CD4-positive, CD25-positive, alpha-beta regulatory T cell (primary cell): ENCODE measurements at places on chromosomes 3 and 15.
A peak's percentile ranks its signal among the peaks of the same experiment; 100 is the strongest.

- no peak overlapping the region for H3K4me3 ChIP-seq
- DNase-seq = no peak
- H3K4me1 ChIP-seq = no peaks in the 10 kb centered on the region
- H3K27ac ChIP-seq = no peak overlapping the region
These were observed 1141.6 kb downstream of the IGSF11 start for GRCh38 chr3:117893001-117893400.

GRCh38 chr3:181756645-181757297 is 45.0 kb downstream of the SOX2 start:
- no peaks in the 10 kb centered on the region for H3K4me1 ChIP-seq
- no peaks in the 10 kb centered on the region for H3K27me3 ChIP-seq
- H3K4me3 ChIP-seq = no peak overlapping the region
- no peak overlapping the region for H3K27ac ChIP-seq

DNA sequence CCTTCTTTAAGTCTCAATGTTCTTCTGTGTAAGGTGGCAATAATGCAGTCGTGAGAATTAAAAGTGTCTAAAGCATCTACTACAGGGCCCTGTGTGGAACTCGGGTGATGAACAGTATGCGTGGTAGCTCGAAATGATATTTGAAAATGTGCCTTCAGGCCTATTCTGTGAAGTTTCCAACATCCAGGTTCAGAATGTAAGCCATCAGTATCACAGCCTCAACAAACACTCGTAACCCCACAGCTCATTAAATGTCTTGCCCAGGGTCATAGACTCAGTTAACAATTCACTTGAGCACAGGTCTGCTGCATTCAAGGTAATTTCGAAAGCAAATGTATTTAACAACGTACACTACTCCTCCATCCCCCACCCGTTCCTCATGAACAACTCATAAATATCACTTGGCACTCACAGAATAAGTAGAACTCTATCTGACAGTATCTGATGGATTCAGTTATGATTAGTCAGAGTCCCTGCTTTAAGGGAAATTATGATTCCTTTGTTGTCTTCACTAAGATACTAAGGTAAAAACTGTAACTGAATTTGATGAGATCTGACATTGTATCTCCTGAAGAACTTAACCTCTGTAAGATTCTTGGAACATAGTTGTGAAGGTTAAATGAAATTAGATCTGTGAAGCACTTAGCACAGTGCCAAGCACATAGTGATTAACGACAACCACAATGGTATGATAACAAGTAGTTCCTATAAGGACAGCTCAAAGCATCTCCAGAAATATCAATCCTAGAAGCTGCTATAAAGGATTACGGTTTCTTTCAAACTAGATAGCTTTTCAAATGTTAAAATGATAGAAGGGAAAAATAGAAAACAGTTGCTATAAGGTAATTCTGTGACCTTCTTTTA is 642.3 kb downstream of the TBL1XR1 start:
- no peaks in the 10 kb centered on the region for H3K27me3 ChIP-seq
- no peaks in the 10 kb centered on the region for H3K36me3 ChIP-seq
- H3K27ac ChIP-seq = no peak overlapping the region
- no peaks in the 10 kb centered on the region for H3K4me1 ChIP-seq
- no peak overlapping the region for H3K4me3 ChIP-seq
- DNase-seq = no peak

DNA sequence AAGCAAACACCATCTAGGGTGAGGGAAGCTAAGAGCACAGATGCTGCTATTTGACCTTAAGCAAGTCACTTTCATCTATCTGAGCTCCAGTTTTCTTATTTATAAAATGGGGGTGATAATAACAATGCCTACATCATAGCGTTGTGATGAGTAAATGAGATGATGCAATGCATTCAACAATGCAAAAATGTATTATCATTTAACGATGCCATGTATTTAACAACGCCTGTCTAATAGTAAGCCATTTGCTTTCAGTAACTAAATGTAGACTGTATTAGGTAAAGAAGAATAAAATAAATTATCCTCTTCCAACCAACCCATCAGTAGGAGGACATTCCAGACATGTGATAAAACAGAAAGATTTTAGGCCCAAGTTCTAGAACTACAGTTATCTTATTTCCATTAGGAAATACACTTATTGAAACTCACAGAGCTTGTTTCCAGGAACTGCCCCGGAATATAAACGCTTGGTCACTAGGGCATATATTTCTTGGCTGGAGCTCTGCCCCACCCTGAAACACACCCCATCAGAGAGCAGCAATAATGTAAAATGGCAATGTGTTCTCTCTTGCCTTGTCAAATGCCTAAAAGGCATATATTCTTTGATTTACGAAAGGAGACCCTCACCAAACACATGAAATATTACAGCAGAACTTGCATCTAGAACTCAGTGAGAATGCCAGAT is 128.3 kb downstream of the LIPC start:
- no peaks in the 10 kb centered on the region for H3K27me3 ChIP-seq
- DNase-seq = no peak
- H3K36me3 ChIP-seq = no peaks in the 10 kb centered on the region
- H3K27ac ChIP-seq = no peak overlapping the region
- H3K4me3 ChIP-seq = no peak overlapping the region

- no peaks in the 10 kb centered on the region for H3K4me1 ChIP-seq
- DNase-seq = no peak
- no peak overlapping the region for H3K4me3 ChIP-seq
- no peaks in the 10 kb centered on the region for H3K27me3 ChIP-seq
- no peaks in the 10 kb centered on the region for H3K36me3 ChIP-seq
These were observed 256.2 kb upstream of the IL12A start for GRCh38 chr3:159732172-159733111.

DNA sequence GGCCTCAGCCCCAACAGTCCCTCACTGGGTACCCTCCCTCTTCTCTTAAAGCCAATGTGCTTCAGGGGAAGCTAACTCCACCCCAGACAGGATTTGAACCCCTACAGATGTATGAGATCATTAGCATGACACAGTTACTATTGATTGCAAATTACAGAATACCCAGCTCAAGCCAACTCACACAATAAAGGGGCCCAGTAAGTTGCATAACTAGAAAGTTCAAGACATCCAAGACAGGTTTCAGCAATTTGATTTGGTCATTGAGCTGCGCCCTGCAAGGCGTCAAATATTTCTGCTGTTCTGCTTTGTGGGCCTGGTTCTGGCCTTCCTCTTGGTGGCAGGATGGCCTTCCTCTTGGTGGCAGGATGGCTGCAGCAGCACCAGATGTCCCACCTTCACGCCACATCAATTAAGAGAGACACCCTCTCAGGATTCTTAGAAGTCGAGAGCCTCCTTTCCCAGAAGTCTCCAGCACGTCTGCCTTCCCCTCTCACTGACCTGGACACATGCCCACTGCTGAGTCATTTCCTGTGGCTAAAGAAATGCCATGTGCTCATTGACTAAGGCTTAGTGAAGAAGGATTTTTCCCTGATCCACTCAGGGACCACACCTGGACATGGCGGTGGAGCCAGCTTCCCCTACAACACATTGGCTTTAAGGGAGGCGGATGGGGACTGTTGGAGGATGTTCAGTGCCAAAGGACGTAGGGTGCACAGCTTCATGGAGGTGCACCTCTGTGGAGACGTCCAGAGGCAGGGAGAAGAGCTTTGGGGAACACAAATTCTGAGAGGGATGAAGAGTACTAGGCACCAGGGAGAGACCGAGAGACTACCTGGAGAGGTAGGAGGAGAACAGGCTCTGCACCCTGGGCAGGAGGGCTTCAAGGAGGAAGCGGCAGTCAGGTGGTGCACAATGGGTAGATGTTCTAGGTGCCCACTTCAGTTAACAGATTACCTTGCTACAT is 49.1 kb downstream of the DNASE1L3 start:
- H3K27ac ChIP-seq = no peak overlapping the region
- H3K4me1 ChIP-seq = no peaks in the 10 kb centered on the region
- H3K4me3 ChIP-seq = no peak overlapping the region
- DNase-seq = peak; percentile 23
- no peaks in the 10 kb centered on the region for H3K27me3 ChIP-seq

DNA sequence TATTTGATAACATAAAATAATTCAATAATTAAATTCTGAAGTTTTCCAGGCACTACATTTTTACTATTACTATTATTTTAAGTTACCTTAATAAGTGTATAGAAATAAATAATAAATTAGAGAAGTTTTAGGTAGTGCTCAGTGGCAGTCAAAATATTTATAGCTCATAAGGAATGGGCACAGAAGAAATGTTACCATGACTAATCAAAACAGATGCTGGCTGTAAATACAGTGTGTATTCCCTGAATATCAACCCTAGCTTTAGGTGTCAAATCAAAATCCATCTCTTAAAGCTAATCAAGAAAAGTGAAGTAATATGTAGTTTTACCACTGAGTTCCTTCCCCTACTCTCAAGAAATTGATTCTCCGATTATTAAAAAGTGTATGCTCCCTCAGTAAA is 35.5 kb downstream of the ZBTB20 start:
- DNase-seq = no peak
- no peak overlapping the region for H3K27ac ChIP-seq
- H3K4me3 ChIP-seq = no peak overlapping the region

DNA sequence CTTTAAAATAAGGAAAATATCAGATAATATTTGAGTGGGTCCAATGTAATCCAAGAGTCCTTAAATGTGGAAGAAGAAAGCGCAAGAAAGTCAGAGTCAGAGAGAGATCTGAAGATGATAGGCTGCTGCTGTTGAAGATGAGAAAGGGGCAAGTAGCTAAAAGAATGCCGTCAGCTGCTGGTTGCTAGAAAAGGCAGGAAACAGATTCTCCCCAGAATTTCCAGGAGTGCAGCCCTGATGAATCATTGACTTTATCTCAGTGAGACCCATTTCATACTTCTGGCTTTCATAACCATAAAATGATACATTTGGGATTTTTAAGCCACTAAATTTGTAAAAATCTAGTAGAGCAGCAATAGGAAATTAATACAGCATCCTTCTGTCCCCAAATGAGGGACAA is 7.5 kb upstream of the CHMP2B start:
- no peak overlapping the region for H3K4me3 ChIP-seq
- H3K36me3 ChIP-seq = no peaks in the 10 kb centered on the region
- DNase-seq = no peak
- no peak overlapping the region for H3K27ac ChIP-seq
- peaks cover 11% of the 10 kb centered on the region for H3K27me3 ChIP-seq
- H3K4me1 ChIP-seq = no peaks in the 10 kb centered on the region

DNA sequence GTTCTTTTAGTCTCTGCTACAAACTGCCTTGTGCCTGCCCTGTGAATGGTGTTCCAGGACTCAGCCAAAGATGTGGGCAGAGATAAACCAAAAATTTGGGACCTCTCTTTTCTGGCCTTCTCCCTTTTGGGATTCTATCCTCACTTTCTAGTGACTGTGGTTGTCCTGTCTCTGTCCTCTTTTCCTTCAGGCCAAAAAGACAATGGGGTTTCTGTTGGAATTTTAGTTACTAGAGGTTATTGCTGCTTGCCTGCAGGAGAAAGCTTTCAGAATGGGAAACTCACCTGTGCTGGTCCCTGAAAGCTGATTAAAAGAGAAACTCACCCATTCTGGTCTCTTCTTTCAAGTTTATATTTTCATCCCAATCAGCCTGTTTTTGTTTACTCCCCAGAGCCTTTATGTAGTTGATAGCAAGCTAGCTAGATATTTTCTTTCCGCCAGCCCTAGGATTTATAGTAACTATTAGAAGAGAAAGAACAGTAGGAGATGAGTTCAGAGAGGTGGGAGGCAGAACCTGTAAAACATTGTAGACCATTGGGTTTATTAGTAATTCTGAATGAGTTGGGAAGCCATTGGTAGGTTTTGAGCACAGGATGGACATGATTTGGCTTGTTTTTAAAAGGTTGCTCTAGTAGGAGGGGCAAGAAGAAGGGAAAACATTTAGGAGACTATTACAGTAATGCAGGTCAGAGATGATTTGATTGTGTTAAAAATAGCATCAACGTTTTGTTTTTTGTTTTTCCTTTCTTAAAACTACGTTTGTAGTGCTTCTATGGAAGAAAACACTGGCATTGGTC is 138.9 kb downstream of the TCF12 start:
- H3K27ac ChIP-seq = no peak overlapping the region
- H3K27me3 ChIP-seq = no peaks in the 10 kb centered on the region
- DNase-seq = no peak
- H3K4me3 ChIP-seq = no peak overlapping the region
- H3K4me1 ChIP-seq = peaks cover 4% of the 10 kb centered on the region
- H3K36me3 ChIP-seq = no peaks in the 10 kb centered on the region

DNA sequence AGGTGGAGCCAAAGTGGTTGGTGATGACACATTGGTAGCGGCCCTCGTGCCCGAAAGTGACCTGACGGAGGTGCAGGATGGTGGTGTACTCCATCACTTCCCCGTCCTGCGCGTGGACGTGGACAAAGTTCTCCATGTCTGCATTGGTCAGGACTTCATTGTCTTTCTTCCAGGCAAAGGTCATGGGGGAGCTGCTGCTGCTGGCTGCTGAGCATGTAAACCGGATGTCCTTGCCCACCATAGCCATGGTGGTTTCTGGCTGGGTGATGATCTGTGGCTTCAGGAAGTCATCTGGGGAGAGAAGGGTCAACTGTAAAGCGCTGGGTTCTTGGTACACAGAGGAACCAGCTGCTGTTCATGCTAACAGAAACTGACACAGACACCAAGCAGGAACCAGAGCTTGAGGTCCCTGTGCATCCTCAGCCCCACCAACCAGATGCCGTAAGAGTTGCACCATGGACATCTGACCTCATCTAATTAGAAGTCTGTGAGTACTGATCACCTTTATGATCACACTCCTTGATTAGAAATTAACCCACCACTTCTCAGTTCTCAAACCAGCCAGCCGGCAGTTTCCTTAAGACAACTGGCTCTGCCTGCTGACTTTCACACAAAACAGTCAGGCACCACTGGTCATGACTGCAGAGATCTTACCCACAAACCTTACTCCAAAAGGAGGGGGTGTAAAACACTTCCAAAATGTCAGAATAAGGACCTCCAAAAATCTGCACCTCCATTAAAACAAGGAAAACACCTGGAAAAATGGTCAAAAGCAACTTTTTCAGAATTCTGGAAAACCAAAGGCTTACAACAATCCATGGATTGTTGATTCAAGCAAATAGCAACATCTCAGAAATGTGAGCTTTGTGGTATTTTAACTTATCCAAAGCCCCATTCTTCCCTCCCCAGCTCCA is 114.6 kb downstream of the LRIG1 start:
- no peak overlapping the region for H3K4me3 ChIP-seq
- no peak for DNase-seq
- H3K4me1 ChIP-seq = peaks cover 10% of the 10 kb centered on the region
- no peak overlapping the region for H3K27ac ChIP-seq
- H3K27me3 ChIP-seq = no peaks in the 10 kb centered on the region

DNA sequence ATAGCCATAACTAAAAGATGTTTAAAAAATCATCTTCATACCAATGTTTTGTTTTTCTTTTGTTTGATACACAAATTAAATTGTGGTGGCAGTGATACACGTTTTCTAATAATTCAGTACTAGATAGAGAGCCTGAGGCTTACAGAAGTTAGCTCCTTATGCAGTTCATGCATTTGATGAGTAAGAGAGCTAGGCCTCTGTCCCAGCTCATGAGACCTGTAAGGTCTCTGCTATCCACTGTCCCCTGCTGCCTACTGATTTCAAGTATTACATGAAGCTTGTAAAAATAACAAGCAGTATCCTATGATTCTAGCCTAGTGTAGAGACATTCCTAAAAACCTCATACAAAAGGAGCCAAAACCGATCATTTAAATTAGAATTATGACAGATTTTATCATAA is 144.5 kb downstream of the MBNL1 start:
- peak overlapping the region; percentile 35 for H3K27ac ChIP-seq
- peak overlapping the region; percentile 4 for H3K4me3 ChIP-seq
- no peak for DNase-seq
- peaks cover 27% of the 10 kb centered on the region for H3K4me1 ChIP-seq
